ENCODE measurements at places on chromosomes 3 and 15. TPM values are rescaled to one million over a fixed set of nuclear protein-coding genes. Genes with fewer than 3 reads are reported as not detected.

ISL2 gene
- total RNA-seq: 3.5 TPM

GRCh38 chr15:99706557-99707303 is 26.5 kb downstream of the LYSMD4 start:
- H3K27me3 ChIP-seq: no peaks in the 10 kb centered on the region
- H3K36me3 ChIP-seq: no peaks in the 10 kb centered on the region
- H3K4me1 ChIP-seq: peaks cover 19% of the 10 kb centered on the region
- H3K4me3 ChIP-seq: no peak overlapping the region
- no peak overlapping the region for H3K27ac ChIP-seq
- DNase-seq: no peak

DNA sequence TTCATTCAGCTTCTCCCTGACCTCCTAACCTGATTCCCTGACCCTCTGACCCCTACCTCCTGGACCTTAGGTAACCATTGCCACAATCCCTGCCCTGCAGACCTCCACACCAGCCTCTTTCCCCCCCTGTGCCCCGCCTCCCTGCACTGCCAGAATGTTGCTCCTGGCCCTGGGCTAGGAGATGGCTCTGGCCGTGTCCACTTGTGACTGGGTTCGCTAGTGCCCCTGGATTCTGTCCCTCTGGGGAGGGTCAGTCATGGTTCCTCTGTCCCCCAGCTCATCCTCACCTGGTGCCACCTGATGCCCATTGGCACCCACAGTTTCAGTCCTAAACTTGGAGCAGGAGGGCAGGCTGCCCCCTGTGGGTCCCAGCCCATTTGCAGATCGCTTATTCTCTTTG is 56.2 kb upstream of the PRR23E start:
- H3K27me3 ChIP-seq: no peaks in the 10 kb centered on the region
- no peaks in the 10 kb centered on the region for H3K36me3 ChIP-seq
- H3K4me1 ChIP-seq: peaks cover 40% of the 10 kb centered on the region
- H3K4me3 ChIP-seq: no peak overlapping the region
- no peak for DNase-seq

- H3K4me1 ChIP-seq: peaks cover 3% of the 10 kb centered on the region
- no peaks in the 10 kb centered on the region for H3K36me3 ChIP-seq
- no peak overlapping the region for H3K4me3 ChIP-seq
- H3K27ac ChIP-seq: no peak overlapping the region
- DNase-seq: peak; percentile 49
- H3K27me3 ChIP-seq: no peaks in the 10 kb centered on the region
These were observed 55.1 kb upstream of the TRA2B start for GRCh38 chr3:185992831-185993374.

All from testis (tissue), 5 donors.